Central memory CD8-positive, alpha-beta T cell (primary cell): ENCODE measurements at places on chromosomes 1 and 21.

DNA sequence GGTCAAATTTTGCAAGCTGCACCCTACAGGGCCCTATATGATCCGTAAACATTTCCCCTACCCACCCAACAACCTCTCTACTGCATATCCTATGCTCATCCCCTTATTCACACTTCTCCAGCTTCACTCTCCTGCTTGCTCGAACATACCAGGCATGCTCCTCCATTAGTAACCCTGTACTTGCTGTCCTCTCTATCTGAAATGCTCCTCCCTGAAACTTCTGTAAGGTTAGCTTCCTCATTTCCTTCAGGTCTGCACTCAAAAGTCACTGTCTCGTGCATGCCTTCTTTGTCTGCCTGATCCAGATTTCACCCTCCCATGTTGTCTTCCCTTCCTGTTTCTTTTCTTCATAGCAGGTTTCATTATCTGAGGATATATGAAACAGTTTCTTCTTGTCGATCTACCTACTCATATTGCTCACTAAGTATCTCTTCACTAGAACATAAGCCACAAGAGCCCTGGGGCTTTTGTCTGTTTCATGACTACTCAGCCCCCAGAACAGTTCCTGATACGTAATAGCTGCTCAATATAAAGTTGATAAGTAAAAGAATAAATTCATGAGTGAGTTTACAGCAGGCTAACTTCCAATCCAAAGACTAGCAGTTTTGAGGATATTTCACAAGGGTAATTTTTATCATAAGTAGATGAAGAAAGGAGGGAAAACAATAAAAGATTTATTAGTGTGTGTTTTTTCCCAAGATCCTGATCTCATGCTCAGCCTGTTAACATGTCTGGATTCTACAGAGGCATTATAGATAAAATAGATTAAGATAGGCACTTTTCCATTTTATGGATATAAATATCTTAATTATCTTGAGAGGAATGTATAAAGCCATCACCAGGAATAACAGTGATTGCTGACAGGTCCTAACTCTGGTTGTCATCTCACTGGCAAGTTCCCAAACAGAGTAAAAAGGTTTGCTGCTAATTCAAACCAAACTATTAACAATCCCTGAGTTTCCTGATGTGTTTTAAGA lies 392.5 kb upstream of the ESRRG start:
- H3K27me3 ChIP-seq, result no peaks in the 10 kb centered on the region
- H3K36me3 ChIP-seq, result no peaks in the 10 kb centered on the region
- H3K27ac ChIP-seq, result no peak overlapping the region
- no peak overlapping the region for H3K4me3 ChIP-seq
- DNase-seq, result no peak
- H3K4me1 ChIP-seq, result no peaks in the 10 kb centered on the region

DNA sequence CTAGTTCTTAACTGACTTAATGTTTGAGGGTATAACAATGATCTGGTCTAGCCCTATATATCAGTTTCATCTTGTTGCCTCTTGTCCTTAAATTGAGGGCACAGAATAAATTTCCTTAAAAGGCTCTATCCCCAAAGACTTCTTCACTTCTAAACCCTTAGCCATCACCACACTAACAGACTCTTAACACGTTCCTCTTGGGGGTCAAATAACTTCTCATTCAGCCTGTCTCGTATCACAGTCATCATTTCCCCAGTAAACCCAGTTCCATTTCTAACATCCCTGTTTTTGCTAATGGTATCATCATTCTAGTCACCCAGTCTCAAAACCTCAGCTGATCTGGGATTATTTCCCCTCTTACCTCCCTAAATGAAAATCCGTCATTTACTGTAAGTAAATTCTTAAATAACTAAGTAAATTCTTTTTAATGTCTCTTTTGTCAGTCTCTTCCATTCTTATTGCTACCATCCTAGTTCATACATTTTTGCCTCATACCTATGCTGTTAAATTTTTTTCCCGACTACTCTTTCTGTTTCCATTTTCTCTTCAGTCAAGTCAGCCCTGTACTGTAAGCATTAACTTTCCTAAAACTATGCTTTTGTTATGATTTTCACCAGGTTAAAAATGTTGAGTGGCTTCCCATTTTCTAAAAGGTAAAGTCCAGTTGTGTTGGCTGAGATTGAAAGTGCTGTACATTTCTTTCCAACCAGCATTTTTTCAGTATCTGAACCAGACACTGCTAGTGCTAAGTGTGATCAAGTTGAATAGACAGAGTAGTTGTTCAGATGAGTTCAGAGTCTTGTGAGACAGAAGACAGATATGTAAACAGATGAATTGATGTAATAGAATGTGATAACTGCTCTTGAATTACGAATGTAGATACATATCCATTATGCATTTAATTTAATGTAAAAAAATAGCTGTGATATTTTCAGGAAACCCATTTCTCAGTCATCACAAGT lies 6.9 kb downstream of the CTTNBP2NL start:
- peaks cover 19% of the 10 kb centered on the region for H3K27me3 ChIP-seq
- peaks cover 2% of the 10 kb centered on the region for H3K36me3 ChIP-seq
- no peak overlapping the region for H3K4me3 ChIP-seq
- H3K27ac ChIP-seq, result no peak overlapping the region

DNA sequence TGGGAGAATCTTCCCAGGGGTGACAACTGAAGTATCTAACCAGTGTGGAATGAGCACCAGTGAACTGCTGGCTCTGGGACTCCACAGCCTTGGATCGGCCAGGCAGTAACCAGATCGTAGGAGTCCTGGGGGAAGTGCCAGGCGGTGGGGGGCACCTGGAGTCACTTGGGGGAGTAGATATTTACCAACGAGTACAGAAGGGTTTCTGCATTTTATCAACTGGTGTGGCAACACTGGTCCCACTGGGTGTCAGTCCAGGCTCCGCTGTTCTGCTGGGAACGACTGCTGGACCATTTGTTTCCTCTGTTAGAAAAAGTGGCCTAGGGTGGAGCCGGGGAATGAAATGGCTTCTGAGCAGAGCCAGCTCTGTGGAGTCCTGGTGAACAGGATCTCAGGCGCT lies 14.4 kb downstream of the HEYL start:
- H3K4me1 ChIP-seq, result no peaks in the 10 kb centered on the region
- H3K27ac ChIP-seq, result no peak overlapping the region
- DNase-seq, result no peak
- peaks cover 11% of the 10 kb centered on the region for H3K27me3 ChIP-seq
- H3K4me3 ChIP-seq, result no peak overlapping the region

- DNase-seq, result no peak
- H3K27me3 ChIP-seq, result no peaks in the 10 kb centered on the region
- H3K4me3 ChIP-seq, result no peak overlapping the region
- peaks cover 26% of the 10 kb centered on the region for H3K36me3 ChIP-seq
- no peak overlapping the region for H3K27ac ChIP-seq
These were observed 109.6 kb downstream of the VPS13D start for GRCh38 chr1:12339396-12339795.

- H3K4me1 ChIP-seq, result peaks cover 11% of the 10 kb centered on the region
- DNase-seq, result no peak
- H3K36me3 ChIP-seq, result peaks cover 2% of the 10 kb centered on the region
- no peak overlapping the region for H3K4me3 ChIP-seq
These were observed 378.4 kb upstream of the RUNX1 start for GRCh38 chr21:35427320-35428000.

GRCh38 chr1:230515451-230516145 lies 89.5 kb upstream of the PGBD5 start:
- no peak for DNase-seq
- H3K27ac ChIP-seq, result no peak overlapping the region
- H3K36me3 ChIP-seq, result no peaks in the 10 kb centered on the region
- no peaks in the 10 kb centered on the region for H3K4me1 ChIP-seq
- peaks cover 37% of the 10 kb centered on the region for H3K27me3 ChIP-seq

- H3K27me3 ChIP-seq, result no peaks in the 10 kb centered on the region
- H3K27ac ChIP-seq, result no peak overlapping the region
- no peaks in the 10 kb centered on the region for H3K36me3 ChIP-seq
- DNase-seq, result no peak
- no peaks in the 10 kb centered on the region for H3K4me1 ChIP-seq
These were observed 88.5 kb downstream of the PLPPR4 start for GRCh38 chr1:99352821-99353220.

DNA sequence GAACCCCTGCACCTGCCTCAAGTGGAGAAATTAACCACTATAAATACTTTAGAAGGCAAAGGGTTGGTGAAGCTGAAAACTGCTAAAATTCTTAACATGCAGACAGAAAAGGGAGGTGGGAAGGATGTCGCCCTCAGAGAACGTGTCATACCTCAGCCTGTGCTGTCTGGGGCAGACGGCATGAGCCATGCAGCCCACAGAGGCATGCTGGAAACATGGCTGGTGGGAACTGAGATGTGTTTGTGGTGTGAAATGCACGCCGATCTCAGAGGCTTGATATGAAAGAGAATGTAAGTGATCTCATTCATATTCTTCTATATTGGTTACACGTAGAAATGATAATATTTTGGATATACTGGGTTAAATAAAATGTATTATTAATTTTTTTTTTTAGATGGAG lies 16.3 kb downstream of the AGPAT3 start:
- no peaks in the 10 kb centered on the region for H3K27me3 ChIP-seq
- H3K36me3 ChIP-seq, result peaks cover 8% of the 10 kb centered on the region
- H3K4me3 ChIP-seq, result no peak overlapping the region
- H3K27ac ChIP-seq, result peak overlapping the region; percentile 3
- peaks cover 61% of the 10 kb centered on the region for H3K4me1 ChIP-seq
- peak; percentile 33 for DNase-seq

DNA sequence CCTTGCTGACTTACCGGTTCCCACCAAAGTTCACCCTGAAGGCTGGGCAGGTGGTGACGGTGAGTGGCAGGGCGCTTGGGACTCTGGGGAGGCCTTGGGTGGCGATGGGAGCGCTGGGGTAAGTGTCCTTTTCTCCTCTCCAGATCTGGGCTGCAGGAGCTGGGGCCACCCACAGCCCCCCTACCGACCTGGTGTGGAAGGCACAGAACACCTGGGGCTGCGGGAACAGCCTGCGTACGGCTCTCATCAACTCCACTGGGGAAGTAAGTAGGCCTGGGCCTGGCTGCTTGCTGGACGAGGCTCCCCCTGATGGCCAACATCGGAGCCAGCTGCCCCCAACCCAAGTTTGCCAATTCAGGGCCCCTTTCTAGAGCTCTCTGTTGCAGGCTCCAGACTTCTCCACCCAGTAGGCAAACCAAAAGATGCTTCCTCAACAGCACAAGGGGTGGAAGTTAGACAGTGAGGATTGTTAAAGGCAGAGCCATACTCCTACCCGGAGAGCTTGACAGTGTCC lies 16.4 kb upstream of the SEMA4A start:
- H3K36me3 ChIP-seq, result peaks cover 81% of the 10 kb centered on the region
- no peaks in the 10 kb centered on the region for H3K4me1 ChIP-seq

DNA sequence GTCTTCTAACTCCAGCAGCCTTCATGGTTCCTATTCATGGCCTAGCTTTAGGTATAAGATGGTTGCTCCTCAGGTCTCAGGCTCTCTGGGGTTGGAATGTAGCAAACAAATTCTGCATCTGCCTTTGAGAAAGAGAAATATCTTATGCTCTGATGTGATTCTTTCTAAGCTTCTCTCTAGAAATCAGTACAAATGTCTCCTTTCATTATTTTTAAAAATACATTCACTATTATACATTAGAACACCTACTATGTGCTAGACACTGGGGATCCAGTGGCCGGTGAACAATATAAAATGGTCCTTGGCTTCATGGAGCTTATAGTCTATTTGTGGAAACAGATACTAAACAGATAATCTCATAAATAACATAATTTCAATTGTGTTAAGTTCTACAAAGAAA lies 16.1 kb upstream of the TMEM39B start:
- H3K27ac ChIP-seq, result no peak overlapping the region
- no peak for DNase-seq
- no peaks in the 10 kb centered on the region for H3K27me3 ChIP-seq

DNA sequence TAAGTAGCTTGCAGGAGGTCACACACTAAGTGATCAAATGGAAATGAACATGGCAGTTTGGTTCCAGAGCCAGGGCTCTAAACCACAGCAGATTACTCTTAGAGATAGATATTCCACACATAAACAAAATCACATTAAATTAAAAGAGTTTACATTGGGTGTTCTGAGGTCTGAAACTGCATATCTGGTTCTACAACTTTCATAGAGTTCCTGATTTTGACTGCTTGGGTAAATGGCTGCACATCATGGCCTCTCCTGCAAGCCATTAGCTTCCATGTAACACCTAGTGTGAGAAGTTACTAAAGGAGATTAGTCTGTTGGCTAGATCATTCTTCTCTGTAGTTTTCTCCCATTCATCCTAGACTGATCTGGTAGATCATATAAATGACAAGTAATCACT lies 12.8 kb upstream of the XCL2 start:
- no peaks in the 10 kb centered on the region for H3K27me3 ChIP-seq
- H3K4me1 ChIP-seq, result peaks cover 64% of the 10 kb centered on the region
- peaks cover 3% of the 10 kb centered on the region for H3K36me3 ChIP-seq

GRCh38 chr1:235864931-235865525 lies 1.7 kb downstream of the LYST start:
- DNase-seq, result no peak
- H3K27me3 ChIP-seq, result no peaks in the 10 kb centered on the region
